GM13976 (cell line): ENCODE measurements at places on chromosomes 7 and 10.

DNA sequence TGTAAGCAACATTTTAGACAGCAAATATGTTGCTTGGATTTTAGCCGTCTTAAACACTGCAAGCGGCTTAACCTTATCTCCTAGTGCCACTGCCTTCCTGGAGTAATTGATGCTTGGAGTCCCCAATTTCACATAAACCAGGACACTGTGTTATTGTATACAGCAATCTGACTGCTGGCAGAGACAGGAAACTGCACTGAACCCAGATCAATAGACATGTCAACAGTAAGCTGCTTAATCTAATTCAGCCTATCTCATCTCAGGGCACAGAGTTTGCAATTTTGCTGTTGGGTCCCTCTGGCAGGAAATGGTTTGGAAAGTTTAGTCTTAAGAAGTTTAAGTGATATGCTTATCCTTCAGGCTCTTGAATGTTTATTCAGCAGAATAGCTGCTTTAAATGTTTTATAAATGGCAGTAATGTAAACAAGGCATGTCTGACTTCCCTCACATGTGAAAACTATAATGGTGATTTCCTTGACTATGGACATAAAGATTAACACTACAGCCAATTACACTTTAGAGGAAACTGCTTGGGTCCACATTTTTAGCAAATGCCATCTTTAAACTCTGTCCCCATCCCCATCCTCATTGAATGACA, 598.6 kb downstream of the PARD3 start:
- DNase-seq = no peak

GRCh38 chr7:13108061-13108460, 420.6 kb downstream of the ARL4A start:
- no peak for DNase-seq

GRCh38 chr10:70441161-70441894, at the start of gene NODAL:
TSS of gene NODAL (minus strand) at chr10:70441681. CDS start at chr10:70441667, 14 bp downstream.
- no peak for DNase-seq

DNA sequence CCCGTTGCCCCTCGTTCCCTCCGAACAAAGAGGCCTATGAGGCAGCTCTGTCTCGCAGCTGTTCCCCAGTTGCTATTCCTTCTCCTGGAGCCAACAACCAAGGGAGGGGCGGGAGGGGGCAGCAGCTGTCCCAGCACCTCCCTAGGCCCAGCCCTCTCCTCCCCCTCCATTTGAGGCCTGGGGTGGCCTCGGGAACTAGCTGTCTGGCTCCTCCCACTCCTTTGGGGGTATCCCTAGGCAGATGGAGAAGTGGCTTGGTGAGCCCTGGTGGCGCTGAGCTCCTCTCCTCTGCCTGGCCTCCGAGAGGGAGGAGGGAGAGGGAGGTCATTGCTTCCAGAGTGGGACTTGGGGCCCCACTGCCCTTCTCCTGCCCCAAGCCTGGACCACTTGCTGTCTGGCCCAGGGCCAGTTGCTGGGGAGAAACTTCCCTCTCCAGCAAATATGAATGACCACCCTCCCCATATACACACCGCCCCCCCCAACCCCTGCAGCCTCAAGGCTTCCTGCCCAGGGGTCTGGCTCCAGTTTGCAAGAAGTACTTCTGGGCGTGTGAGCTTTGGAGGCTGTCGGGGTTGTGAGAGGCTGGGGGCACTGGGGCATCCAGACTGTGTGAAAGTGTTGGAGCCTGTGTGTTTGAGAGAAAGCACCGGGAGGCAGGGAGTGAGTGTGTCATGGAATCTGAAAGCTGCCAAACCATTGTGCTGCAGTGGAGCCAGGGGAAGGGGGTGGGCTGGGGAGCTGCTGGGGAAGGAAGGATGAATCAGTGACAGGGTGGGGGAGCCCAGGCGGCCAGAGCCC, 3.1 kb downstream of the FLNC start:
- DNase-seq = peak; percentile 39

DNA sequence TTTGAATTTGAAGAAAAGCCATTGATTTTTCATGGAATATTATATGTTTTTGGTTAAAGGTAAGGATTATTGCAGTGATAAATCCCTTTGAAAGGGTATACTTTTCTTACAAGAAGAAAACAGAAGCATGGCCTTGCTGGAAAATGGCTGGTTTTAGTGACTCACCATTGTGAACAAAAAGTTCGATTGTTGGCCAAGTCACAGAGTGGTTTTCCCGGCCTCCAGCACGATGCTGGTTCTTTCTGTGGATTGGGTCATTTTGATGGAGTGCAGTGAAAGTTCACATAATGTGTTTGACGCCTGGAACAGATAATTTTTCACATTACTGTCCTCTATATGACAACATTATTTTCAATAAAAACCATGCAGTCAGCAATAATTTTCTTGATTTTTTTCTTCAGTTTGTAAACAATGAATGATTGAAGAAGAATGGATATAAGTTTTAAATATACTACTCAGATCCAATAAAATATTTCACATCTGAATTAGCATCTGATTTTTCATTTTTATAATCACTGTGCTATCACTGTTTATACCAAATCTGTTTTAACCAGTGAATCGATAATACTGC, 60.9 kb downstream of the RBM20 start:
- DNase-seq = no peak

DNA sequence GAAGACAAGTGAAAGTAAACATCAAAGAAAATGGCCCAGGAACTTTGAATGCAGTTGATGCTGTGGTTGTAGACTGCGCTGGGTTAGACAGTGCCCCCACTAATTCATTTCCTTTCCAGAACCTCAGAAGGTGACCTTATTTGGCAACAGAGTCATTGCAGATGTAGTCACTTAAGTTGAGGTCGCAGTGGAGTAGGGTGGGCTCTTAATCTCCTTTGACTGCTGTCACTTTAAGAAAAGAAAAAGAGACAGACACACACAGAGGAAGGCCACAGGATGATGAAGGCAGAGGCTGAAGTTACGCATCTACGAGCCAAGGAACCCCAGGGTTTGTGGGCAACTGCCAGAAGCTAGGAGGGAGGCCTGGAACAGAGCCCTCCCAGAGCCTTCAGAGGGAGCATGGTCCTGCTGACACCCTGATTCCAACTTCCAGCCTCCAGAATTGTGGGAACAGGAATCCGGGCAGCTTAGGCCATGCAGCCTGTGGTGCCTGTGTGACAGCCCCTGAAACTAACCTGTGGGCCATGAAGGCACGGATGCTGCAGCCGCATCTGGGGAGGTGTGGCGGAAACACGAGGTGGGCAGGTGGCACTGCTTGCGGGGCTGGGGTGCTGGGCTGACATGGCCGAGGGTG, 107.6 kb downstream of the PRKAG2 start:
- DNase-seq = peak; percentile 70

GRCh38 chr10:20299034-20299736, 483.0 kb downstream of the PLXDC2 start:
- DNase-seq = no peak

DNA sequence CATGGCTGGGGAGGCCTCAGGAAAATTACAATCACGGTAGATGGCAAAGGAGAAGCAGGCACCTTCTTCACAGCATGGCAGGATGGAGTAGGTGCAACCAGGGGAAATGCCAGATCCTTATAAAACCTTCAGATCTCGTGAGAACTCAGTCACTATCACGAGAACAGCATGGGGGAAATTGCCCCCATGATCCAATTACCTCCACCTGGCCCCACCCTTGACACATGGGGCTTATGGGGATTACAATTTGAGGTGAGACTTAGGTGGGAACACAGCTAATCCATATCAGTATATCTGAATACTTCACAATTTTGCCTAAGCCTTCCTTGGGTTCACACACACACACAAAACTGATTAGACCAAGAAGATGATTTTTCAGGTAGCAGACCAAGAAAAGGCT, 145.1 kb upstream of the COL1A2 start:
- no peak for DNase-seq

DNA sequence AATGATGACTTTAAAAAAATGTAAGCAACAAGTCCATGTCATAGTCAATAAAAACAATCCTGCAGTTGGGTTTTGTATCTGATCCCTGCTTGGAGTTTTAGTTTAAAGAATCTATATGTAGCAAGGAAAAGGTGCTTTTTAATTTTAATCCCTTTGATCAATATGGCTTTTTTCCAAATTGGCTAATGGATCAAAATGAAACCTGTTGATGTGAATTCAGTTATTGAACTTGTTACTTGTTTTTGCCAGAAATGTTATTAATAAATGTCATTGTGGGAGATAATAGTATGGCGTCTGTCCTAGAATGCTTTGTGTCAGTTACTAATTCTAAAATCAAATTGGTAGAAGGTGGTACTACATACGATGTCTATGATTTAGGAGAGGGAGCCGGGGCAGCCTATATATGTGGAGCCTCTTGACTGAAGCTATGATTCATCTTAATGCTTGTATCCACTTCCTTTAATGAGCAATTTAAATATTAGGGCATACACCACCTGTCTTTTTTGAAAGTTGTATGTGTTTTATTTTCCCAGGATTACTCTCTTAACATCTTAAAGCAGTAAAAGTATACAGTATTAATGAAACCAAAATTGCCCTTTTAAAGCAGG, 10.3 kb upstream of the PBLD start:
- DNase-seq = no peak

GRCh38 chr10:29642990-29643389, 8.2 kb upstream of the SVIL start:
- no peak for DNase-seq

- DNase-seq = no peak
Measured at GRCh38 chr7:25574828-25575227, 346.5 kb upstream of the NPVF start.

DNA sequence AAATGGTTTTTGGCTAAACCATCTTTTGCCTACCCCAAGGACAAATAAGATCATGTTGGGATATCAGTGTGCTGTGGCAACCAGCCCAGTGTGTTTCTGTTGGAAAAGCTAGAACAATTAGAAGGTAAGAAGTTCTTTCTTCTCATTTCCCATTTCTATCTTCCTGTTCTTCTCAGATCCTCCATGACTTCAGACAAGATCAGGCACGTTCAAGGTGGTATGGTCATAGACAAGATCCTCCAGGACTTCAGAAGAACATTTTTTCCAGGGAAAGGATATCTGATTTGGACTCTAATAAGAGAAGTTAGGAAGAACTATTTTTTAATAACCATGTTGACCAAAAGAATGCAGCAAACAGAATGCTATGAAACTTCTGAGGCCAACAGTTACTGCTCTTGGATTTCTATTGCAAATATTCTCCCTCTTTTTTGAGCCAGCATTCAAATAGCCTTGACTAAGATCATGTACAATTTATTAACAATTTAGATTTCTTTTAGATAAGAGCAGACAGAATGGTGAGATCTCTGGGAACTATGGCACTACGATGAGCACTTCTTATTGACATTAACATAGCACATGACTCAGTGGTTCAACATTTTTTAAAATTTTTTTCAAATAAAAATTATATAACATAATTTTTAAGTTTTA, 15.9 kb downstream of the HYCC1 start:
- no peak for DNase-seq

GRCh38 chr10:11157292-11158076, 139.8 kb downstream of the CELF2 start:
- DNase-seq = no peak

DNA sequence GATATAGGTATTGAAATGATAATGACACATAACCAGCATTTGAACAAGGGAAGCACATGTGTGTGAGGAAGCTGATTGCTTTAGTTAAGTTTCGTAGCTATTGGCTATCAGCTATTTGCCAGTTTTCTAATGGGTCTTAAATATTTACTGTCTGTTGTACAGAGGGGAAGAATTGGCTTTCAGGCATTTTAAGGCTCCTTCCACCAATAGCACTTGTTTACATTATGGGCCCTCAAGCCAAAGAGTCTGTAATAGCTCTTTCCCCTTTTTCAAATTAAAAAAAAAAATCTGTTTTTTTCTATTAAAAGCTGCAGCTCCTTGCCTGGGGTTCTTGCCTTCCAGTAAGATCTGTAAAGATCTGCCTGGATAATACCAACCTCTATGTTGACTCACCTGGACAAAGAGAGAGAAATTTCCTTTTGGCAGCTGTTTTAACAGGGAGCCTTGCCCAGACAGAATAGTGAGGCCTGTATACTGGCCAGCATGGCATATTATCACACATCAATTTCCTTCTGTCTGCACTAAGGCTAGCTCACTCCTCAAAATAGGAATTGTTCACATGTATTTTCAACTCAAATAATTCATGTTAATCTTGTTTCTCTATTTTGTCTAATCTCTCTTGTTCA, 104.7 kb upstream of the LRGUK start:
- DNase-seq = no peak

GRCh38 chr10:103648636-103649532, 155.4 kb downstream of the NEURL1 start:
- no peak for DNase-seq

DNA sequence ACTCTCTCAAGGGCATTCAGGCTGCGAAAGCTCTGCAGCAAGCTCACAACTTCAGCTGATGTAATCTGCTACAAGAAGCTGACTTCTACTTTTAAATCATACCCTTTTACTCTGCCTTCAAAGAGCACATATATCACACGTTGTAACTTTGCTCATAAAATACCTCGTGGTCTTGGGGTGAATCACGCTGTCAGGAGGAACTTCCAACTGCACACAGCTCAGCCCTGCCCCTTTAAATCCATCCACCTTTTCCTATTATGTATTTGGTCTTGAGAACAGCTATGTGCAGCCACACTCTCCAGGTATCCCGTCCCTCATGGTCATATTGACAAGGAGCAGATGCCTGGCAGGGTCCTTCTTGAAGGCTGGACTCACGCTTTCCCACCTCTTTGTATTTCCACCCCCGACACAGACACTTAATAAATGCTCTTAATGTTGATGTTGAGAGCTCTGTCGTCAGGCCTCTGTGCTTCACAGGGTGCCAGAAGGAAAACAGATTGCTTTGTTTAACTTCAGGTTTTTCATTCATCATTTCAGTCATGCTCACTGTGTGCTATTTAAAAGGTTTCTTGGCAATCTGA, 47.6 kb downstream of the ICA1 start:
- no peak for DNase-seq

- DNase-seq = no peak
Measured at GRCh38 chr10:43121444-43121843, 16.8 kb upstream of the CSGALNACT2 start.

DNA sequence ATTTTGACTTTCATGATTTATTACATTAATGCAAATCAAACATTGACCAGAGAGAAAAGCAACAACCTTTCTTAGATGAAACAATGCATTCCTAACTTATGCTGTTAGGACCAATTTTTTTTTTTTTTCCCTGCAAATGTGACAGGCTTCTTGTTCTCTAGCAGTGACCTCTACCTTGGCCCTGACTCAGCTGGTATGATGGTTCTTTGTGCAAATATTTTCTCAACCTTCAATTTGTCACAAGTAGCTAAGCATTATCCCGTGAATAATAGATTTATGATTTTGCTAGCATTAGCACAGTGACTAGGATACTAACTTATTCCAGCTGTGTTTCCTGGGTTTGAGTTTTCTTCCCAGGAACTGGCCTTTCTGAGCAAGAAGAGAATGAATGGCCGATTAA, 64.9 kb downstream of the PPP1R9A start:
- DNase-seq = no peak

GRCh38 chr10:70433581-70434280, 7.8 kb downstream of the NODAL start:
- no peak for DNase-seq
